ENCODE measurements at places on chromosomes 2 and 18. TPM values are rescaled to one million over a fixed set of nuclear protein-coding genes. Genes with fewer than 3 reads are reported as not detected.

DNA sequence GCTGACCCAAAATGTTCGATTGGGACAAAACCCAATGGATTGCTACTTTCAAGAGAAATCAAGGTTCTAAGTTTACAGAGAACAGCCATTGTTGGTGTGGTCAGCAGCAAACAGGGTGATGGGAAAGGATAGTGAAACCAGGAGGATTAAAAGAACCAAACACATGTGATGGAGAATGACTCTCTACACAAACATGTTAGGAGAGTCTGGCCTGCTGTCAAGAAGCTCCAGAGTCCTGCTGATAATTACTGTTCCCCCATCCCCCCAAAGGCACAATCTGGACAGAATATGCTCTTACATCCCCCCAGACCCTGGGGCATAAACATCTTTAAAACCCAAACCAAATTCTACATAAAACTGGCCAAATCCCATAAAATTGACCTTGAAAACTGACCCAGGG is 32.0 kb upstream of the ACYP2 start:
- no peak for DNase-seq

DNA sequence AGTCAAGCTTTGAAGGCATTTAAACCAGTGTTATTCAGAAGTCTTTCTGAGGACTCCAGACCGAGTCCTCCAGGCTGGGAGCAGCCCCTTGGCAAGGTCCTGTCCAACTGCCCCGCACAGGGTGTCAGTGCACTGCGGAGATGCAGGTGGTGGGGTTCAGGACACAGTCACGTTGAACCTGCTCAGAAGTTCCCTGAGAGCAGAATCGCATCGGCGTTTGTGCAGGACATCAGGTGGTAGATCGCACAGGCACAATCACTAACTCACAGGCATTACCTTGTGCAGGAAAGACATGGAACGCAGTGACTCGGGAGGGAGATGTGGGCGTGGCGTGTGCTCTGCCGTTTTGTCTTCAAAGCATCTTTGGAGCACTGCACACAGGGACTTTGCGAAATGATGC is 10.4 kb downstream of the COPS9 start:
- no peak for DNase-seq

The MAPRE3 gene
- 9.7 TPM for total RNA-seq

- no peak for DNase-seq
Observed at GRCh38 chr18:12003894-12004293, 22.6 kb downstream of the IMPA2 start.

The PCARE gene
- not detected for total RNA-seq

GRCh38 chr18:12278741-12279682 is 24.9 kb downstream of the CIDEA start:
- peak; percentile 74 for DNase-seq

The SLC4A5 gene
- not detected for total RNA-seq

The DYNAP gene
- total RNA-seq, result not detected

The SERPINB5 gene
- total RNA-seq, result not detected

DNA sequence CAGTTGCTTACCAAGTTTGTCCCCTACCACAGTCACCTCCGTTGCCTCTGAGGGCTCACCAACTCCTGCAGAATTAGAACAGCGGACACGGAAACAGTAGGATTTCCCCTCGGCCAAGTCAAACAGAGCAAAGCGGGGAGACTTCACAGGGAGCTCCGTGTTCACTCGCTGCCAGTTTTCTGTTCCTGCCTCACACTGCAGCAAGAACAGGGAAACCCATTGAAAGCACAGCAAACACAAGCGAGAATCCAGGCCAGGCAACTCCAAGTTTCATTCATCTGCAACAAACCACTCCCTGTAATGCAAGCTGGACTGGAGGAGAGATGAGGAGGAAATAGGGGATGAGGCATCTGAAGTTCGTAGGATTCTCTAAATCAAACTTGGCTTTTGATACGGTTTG is 84.2 kb downstream of the MYOM1 start:
- no peak for DNase-seq

Data from A172 (cell line).